ENCODE measurements at places on chromosomes 12 and 14.

GRCh38 chr14:23355871-23356435 lies 3.3 kb upstream of the SLC22A17 start:
- DNase-seq = no peak

- no peak for DNase-seq
These were observed 234.9 kb upstream of the PLEKHG7 start for GRCh38 chr12:92467886-92468285.

DNA sequence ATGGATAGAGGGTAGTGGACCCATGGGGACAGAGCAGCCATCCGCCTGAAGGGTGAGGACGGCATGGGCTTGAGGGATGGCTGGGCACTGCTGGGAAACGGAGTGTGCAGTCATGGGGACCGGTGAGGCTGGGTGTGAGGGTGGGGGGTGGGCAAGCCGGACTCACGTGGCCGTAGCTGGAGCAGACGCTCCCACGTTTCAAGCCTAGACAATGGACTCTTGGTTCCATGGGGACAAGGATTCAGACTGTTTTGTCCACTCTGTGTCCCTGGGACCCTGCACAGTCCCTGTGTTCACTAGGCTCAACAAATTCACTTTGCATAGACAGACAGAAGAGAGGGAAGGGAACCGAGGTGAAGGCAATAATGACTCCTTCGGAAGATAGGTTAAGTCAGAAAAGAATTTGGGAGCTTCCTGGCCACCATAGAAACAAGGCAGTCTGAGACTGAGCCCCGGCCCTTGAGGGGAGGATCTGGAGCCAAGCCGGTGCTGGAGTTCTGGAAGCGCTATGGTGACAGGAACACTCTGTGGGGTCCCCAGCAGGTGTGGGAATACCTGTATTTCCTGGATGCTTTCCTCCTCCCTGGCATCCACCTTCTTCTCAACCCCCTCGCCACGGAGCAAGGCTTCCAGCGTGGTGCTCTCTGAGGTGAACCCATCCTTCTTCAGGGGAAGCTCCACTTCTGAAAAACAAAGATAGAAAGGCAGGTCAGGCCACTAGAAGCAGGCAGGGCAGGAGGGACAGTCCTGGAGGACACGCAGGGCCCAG lies 162.5 kb downstream of the DPF3 start:
- no peak for DNase-seq

- peak; percentile 54 for DNase-seq
These were observed 75.4 kb downstream of the IFT81 start for GRCh38 chr12:110199339-110200123.

DNA sequence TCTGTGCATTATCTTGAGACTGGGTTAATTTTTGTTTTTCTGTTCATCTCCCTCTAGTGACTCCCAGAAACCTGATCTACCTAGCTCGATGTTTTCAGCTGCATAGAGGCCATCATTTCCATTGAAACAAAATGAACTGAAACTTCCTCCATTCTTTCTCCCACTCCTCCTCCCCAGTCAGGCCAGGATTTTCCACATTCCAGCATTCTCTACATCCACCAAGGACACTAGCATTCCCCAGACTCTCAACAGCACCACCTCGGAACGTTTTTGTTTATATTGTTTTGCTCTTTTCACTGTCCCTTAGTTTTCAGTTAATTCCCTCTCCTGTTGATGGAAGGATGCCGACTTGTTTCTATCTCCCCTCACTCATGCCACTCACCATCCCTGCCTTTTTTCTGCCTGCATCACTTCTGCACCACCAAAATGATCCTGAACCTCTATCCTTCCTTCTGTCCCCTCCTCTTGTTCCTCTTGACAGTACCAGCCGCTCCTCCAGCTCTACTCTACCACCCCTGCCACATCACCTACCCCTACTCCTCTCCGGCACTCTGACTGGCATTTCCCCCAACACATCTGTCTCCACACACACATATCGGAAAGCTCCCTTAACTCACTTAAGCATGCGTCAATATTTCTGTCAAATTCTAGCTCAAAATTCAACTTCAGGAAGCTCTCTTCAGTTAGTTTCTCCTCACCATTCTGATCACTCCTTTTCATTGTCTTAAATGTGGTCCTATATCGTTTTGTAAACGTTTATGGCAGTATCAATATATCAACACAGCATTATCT lies 13.2 kb downstream of the OR6S1 start:
- no peak for DNase-seq

DNA sequence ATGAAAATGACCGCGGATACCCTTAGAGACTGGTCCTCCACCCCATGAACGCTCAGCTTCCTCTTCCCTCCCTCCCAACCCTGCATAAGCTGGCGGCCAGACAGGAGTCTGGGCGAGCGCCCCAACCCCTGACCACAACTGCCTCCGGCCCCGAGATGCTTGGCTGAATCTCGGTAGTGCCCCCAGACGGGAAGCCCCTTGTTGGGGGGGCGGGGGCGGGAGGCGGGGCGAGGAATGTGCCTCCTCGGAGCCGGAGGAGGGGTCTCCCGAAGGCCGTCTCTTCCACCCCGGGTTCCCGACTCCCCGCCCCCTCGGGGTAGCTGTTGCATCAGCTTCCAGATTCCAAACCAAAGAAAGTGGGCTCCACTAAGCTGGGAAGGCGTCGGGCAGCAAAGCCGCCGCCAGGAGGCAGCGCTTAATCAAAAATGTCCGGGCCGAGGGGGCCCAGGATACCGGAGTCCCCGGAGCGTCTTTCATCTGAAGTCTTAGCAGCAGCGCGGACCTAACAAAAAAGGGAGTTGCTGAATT lies 7.1 kb upstream of the MRPL52 start:
- DNase-seq = peak; percentile 74

GRCh38 chr12:91142221-91142631 lies 30.9 kb upstream of the LUM start:
- no peak for DNase-seq

GRCh38 chr12:128911861-128912260 lies 58.6 kb downstream of the GLT1D1 start:
- no peak for DNase-seq

GRCh38 chr12:15037091-15037687 lies 64.3 kb downstream of the PDE6H start:
- DNase-seq = no peak

- no peak for DNase-seq
These were observed 6.7 kb downstream of the HSD17B6 start for GRCh38 chr12:56769868-56770267.

GRCh38 chr12:44143175-44143574 lies 307.3 kb downstream of the TMEM117 start:
- no peak for DNase-seq

DNA sequence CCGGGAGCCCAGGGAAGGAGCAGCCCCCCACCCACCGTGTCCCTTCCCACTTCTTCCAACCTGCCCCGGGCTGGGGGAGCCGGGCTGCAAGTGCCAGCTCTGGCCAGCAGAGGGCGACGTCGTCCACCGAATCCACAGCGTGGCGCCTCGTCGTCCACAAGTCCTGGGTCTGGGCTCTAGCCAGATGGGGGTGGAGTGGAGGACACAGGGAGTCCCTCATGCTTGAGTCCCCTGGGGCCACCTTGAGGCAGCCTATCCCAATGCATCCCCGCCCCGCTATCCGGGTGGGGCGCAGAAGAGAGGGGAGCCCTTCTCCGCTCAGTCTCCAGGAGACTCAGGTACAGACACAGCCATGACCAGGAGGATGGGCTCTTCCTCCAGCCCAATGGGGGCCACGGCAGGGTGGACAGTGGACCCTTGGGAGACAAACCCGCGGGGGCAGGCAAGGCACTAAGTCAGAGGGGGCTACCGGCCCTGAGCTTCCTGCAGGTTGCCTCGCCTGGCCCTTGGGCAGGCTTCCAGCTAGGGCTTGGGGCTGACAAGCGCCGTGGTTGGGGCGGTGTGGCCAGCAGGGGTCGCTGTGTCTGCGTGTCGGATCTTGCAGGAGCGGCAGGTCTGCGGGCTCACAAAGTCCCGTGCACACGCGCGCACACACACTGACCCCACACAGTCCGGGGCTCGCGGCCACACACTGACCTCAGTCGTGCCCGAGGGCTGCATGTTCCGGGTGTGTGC lies 5.5 kb downstream of the AQP5 start:
- peak; percentile 93 for DNase-seq

DNA sequence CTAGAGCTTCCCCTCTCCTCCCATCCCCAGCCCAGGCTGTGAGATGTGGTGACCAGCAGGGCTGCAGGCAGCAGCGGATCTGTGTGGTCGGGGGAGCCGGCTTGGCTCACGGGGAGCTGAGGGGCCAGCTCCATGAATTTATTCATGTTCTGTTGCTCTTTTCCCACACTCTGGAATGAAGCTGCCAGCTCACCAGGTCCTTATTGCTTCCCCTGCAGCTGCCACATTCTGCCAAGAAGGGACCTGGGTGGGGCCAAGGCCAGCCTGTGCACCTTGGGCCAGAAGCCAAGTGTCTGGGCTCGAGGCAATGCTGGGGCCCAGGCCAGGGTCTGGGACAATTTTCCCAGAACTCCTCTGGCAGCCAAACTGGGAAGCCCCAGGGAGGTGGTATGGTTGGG lies 2.5 kb upstream of the C1QL4 start:
- no peak for DNase-seq

DNA sequence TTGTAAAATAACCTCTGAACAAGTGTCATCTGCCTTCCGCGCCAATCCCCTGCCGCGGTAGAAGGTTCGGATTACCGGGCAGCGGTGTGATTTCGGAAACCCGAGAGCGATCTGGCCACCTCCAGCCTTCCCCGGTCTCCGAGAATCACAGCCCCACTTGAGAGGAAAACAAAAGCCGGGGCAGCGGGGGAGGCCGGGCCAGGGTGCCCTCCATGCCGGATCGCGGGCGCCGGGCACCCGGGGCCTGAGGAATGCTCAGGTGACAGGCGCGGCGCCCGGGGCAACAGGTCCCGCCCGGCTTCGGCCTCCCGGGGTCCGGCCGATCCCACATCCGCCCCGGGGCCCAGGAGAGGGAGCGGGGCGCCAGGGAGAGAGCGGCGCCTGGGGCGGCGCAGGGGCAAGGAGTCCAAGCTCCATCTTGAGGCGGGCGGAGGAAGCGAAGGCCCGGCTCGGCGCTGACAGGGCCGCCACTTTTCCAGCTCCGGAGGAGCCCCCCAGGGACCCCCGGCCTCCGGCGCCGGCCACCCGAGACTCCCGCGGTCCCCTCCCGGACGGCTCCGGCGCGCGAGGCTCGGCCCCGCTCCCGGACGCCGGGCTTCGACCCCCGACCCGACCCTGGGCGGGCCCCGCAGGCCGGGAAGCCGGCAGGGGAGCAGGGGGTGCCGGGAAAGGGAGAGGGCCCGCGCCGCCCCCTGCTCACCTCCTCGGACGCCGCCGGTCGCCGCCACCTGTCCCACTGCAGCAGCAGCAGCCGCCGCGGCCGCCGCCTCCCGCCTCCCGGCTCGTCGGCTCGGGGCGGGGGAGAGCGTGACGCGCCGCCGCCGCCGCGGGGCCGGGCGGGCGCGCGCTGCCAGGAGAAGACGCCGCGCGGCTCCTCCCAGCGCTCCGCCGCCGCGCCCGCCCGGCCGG lies at the start of gene CLIP1:
Gene CLIP1 (minus strand): TSS at position 849 of the 909 bp plus-strand sequence. CDS start 42,217 bp downstream, outside the sequence.
- DNase-seq = peak; percentile 70

GRCh38 chr12:71838676-71839075 lies 883 bp upstream of the TBC1D15 start:
- DNase-seq = no peak

GRCh38 chr12:66916189-66916588 lies 237.3 kb upstream of the GRIP1 start:
- no peak for DNase-seq

DNA sequence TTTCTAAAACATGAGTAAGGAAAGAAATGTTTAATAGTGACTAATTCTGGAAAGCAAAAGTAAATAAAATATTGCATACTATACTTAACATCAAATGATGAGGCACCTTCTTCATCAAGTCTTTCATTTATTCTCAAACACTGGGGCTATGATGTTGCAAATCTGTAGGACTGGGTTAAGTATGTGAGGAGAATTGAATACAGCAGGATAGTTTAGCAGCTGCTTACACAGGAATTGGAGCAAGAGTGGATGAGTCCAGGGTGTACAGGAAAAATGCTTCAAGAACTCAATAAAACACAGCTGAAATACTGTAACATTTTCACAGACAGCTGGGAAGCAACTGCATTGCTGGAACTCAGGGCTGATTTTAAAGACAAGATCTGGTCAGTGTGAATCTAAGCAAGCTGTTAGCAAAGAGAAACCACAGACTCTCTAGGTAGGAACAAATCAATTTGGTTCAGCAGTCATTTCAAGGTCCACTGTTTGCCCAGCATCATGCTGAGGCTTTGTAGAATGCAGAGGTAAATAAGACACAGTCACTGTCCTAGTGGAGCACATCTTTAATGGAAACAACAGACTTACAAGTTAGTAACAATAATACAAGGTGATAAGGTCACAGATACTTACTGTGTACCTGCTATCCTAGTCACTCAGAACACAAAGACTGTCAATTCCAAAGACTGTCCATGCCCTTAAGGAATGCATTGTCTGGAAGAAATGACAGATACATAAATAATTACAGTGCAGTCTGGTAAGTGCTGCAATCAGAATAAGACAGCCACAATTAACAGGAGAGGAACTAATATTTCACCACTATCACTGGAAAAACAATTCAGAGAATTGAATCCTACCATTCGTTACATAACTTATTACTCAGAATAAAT lies 96.8 kb upstream of the DACT1 start:
- no peak for DNase-seq

DNA sequence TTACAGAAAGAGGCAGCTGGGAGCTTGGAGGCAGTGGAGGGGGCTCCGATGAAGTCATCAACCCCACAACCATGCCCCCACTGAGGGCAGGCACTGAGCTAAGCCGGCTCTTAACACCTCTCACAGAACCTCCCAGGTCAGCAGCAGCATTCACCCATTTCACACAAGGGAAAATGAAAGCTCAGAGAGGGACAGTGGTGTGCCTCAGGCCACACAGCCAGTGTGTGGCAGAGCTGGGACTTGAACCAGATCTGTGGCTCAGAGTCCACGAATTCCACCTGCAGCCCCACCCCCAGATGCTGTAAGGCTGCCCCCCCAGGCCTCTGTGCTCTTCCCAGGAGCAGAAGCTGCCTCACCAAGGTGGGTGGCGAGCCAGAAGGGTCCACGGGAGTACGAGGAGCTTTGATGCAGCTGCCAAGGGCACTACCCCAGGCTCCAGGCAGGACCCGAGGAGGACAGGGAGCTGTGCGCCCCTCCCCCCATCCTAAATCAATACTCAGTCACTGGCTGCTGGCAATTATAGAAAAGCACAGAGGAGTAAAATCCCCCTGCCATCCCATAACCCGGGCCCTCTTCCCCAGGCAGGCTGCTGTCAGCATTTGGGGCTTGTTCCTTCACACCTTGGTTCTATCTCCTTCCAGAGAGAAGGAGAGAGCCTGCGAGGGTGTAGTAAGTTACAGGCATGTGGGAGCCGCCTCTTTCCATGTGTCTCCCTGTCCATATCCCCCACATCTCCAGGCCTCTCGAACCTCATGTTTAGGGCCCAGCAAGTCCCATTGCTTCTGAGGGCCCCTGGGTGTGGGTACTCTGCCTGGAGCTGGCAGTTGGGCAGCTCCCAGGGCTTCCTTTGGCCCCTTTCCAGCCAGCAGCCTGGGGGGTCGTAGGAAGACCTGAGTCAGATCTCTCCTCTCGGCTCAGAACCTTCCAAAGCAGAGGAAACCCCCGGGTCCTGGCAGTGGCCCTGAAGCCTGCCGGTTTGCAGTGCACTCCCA lies 47.6 kb downstream of the FAM222A start:
- DNase-seq = no peak

DNA sequence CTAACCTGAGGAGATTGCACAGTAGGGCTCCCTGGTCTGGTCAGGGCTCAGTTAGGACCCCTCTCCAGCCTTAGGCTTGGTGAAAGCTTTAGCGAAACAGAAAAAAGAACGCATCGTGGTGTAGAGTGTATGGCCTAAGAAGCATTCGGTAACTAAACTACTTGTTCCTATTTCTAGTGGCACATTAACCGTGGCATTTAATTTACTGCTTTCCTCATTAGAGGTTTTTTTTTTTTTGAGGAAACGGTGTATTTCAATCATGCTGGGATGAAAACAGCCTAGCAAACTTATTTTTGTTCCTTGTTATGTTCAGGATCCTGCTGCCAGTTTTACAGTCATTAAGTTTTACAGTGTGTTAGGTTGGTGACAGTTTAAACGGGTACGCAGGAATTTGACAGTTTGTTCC lies 518 bp upstream of the OSBPL8 start:
- DNase-seq = no peak
